Retinal pigment epithelial cell (primary cell): ENCODE measurements at places on chromosomes 11 and 22.
A peak's percentile ranks its signal among the peaks of the same experiment; 100 is the strongest.

DNA sequence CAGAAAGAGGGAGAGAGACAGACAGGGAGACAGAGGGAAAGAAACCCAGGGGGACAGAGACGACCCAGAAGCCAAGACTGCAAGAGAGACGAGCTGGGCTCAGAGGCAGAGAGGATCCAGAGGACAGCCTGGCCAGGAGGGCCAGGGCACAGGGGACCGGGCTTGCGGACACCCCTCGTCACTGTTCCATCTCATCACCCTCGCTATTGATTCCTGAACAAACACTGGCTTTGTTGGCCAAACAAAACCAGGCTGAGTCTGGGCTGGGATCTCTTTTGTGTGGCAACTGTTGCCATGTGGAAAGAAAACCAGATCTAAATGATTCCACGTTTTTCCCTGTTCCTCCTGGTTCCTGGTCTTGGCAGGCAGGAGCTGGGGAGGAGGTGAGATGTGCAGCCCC, 339.4 kb downstream of the MN1 start:
- no peak for DNase-seq

DNA sequence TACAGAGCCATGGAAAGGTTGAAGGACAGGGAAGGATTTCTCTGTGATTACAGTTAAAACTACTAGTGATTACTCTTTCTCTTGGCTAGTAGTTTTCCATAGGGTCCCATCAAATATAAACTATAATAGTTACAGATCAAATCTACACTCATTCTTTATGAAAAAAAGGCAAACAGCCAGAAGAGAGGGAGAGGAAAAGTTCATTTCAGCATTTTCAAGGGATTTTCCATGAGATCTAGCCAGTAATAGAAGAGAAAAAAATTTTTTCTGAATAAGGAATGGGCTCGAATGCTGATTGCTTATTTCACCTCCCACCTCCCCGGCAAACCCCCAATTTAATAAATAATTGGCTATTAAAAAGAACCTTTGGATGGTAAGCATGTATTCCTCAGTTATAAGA, 74.8 kb upstream of the BLID start:
- no peak for DNase-seq

- DNase-seq = no peak
These were observed 14.8 kb downstream of the CD6 start for GRCh38 chr11:60985991-60986915.

DNA sequence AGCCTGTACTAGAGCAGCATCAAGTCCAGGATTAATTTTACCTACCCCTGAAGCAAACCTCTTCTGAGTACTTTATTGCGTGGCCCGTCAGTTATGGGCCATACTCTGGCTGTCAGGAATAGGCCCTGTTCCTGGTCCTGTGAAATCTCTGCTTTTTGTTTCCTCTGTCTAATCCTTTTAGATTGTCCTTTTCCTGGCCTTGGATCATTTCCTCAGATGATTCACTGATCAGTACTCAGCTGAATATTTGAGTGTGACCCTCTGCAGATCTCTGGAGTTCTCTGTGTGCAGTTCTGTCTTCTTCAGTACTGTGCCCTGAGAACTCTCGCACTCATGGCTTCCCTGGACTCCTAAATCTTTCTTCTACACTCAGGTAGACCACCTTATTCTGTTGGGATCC, 123.5 kb downstream of the UVRAG start:
- DNase-seq = no peak

DNA sequence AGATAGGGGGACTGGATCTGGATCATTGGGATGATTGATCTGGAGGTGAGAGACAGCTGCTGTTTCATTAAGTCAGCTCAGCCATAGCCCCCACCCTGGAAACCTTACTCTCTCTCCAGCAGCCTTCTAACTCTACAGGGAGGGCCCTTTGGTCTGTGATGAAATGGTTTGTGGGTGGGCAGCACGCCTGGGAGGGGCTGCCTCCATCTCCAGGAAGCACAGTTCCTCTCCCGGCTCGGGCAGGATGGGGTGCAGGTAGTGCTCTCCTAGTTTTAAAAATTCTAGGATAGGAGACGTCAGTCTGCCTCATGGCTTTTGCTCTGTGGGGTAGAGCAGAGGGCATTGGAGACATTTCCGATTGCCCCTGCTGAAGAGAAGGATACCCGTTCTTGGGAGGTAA, 89.7 kb downstream of the CEP164 start:
- DNase-seq = no peak

GRCh38 chr11:73759610-73760134, 1.2 kb downstream of the RAB6A start:
- no peak for DNase-seq

- DNase-seq = no peak
These were observed 3.3 kb downstream of the SPATA19 start for GRCh38 chr11:133842053-133842452.

DNA sequence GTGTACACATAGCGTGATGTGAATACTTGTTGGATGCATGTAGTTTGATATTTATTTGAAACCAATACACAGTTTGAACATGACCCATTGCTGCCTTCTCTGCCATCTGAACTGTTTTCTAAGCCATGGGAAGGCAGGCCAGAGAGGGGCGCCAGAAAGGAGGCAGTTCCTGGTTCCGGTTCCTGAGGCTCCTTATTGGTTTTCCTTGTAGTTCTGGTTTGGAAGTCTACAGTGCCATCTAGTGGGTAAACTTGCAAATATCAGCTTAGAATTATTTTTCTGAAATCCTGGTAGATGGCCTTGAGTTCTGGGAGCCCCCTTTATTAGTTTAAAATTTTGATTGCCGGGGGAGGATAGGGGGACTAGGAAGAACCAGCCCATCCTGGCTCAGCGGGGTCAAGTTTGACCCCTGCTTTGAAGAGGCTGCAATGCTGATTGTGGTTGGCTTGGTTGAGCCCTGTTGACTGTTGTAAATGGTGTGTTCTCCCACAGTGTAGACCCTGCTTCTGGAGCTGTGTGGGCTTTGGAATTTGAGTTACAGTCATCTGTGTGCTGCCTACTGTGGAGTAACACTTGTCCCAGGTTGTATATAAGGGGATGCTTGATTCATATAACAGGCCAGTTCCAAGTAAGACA, 48.4 kb downstream of the GRAMD1B start:
- peak; percentile 50 for DNase-seq

DNA sequence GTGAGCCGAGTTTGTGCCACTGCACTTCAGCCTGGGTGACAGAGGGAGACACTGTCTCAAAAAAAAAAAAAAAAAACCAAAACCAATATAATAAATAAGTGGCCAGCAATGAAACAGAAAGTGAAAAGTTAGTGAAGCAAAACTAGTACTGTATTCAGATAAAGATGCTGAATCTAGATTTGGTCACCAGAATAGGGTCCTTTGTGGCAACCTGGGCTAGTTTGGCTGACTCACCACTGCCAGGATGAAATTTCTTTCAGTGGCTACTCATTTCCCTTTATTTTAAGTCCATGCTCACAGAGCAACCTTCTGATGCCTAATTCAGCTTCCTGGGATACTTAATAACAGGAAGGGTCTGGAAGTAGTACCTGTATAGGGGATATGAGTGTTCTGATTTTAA, 26.0 kb downstream of the LIMK2 start:
- no peak for DNase-seq

DNA sequence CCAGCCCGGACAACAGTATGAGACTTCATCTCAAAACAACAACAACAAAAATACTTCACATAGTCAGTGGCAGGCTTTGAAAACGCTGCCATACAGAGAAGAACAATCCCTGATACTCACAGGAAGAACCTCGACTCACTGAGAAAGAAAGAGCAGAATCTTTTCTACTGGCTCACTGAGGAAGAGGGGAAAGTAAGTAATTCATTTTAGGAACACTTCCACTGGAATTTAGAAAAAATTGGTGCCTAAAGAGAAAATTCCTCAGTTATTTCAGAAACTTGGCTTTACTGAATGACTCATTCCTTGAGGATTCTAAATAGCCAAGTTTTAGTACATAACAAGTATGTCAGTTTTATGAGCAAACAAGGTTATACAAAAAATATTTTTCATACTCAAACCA, 12.3 kb downstream of the NARS2 start:
- DNase-seq = peak; percentile 58

DNA sequence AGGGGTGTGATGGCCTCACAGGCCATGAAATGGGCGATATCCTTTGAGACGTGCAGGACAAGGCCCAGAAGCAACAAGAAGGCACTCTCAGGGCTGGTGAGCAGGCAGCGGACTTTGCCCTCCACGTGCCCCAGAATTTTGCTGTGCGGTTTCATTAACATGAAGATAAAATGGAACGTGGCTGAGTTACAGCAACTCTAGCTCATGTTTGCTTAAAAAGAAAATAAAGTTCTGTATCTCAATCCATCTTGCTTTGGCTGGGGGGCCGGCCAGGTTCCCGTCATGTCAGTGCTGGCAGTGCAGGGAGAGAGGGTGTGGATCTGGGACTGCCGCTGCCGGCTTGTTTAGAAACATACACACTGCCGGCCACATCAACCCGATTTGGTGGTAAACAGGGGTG, 370.1 kb downstream of the OPCML start:
- DNase-seq = no peak

DNA sequence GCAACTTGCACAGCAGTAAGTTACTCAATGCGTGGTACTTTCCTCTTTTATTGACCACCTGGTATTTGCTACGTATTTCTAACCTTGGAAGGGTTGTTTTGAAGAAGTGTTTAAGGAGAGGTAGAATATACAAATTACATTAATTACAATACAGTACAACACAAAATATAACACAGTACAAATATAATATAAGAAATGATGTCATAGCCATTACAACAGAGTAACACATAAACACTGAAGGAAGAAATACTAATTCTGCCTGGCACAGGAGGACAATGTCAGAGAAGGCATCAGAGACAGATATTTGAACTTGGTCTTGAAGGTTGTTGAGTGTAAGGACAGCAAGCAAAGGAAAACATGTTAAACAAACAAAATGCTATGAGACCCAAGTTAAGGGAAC, 25.6 kb downstream of the PAK1 start:
- DNase-seq = no peak

DNA sequence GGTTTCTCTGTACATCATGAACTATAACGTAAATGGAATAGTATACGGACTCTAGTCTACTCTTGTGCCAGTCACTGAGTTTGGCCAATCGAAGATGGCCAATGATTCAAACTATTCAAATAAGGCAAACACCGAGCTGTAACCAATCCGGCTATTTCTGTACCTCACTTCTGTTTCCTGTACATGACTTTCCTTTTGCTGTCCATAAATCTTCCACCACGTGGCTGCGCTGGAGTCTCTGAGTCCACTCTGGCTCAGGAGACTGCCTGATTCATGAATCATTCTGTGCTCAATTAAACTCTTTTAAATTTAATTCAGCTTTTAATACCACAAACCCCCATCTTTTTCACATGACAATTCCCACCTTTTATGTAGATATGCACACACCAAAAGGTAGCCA, 1.5 kb upstream of the JAML start:
- DNase-seq = no peak
